ENCODE measurements at places on chromosomes 1 and 21. TPM values are rescaled to one million over a fixed set of nuclear protein-coding genes. Genes with fewer than 3 reads are reported as not detected.

GRCh38 chr21:28344985-28345384 lies 647.7 kb downstream of the LTN1 start:
- DNase-seq = no peak

DNA sequence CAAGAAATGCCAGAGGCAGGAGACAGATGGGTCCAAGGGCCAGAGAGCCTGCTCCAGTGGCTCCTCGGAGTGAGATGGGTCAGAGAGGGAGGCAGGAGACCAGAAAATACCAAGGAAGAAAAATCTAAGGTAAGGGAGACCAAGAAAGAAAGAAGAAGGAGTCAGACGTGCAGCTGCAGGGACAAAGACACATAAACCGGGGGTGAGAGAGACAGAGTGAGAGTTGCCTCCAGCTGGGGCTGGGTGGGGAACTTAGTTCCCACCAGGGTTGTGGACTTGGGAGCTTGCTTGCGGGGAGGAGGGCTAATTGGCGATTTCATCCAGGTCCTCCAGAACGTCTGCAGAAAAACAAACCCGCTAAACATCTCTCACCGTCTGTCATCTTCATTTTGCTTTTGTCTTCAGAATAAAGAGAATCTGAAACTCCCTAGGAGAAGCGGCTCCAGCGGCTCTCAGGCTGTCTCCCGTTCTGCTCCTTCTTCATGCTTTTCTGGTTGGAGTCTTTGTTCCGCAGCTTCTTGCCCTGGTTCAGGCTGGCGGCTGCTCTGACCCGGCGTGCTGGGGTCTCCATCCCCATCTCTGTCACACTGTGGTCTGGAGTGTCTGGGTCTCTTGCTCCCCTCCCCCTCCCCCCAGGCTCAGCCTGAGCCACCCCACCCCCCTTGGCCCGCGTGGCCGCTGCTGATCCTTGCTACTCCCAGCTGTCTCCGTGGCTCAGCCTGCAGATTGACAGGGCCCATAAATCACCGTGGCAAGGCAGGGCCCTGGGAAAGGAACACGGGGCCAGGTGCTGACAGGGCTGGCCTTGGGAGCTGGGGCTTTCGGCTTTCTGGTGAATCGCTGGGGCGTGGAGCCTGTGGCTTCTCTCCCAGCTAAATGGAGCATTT lies 66.6 kb downstream of the UBIAD1 start:
- no peak for DNase-seq

DNA sequence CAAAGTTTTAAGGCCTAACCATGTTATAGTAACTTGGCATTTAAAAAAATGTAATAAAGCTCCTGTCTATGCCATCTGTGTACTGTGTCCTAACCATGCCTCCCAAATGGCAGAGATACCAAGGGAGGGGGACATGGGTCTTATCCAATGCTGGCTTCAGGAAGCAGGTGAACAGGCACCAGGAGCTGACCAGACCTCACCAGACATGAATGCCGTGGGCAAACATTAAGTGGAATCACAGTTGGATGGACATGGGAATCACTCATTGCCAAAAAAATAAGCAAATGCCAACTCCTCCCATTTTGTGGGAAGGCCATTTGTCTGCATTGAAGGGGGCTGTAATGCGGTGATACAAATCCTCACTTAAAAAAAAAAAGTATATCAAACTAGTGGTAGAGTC lies 22.9 kb downstream of the PROX1 start:
- DNase-seq = no peak

GRCh38 chr1:116182019-116182714 lies 71.0 kb downstream of the MAB21L3 start:
- no peak for DNase-seq

GRCh38 chr1:226737819-226738420 lies 1.2 kb downstream of the ITPKB start:
- peak; percentile 46 for DNase-seq

GRCh38 chr1:224726441-224727182 lies 110.5 kb downstream of the CNIH3 start:
- no peak for DNase-seq

GRCh38 chr21:45617021-45617921 lies 26.3 kb upstream of the PCBP3 start:
- DNase-seq = no peak

DNA sequence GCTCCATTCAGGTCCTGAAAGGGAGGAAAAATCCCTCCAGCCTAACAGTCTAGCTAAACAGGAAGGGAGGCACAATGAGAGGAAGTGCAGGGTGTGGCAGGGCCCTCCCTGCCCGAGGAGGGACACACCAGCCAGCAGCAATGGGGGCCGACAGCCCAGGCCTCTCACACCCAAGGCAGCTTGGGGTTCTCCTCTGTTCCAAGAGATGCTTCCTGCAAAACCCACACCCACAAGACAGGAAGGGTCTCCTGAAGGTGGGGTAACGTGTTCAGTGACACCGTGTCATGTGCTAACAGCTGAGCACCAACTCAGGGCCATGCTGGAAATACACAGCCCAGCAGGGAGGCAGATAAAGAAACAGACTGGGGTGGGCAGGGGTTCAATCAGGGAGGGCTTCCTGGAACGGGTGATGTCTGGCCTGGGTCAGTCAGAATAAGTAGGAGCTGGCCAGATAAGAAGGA lies 10.2 kb downstream of the ECE1 start:
- no peak for DNase-seq

DPT gene
- total RNA-seq = not detected

FOXO6 gene
- total RNA-seq = 0.11 TPM

RBP7 gene
- total RNA-seq = not detected

PTGFRN gene
- total RNA-seq = 19.1 TPM
